ENCODE measurements at places on chromosomes 11 and 22.

- DNase-seq: no peak
These were observed 8.6 kb downstream of the PDGFD start for GRCh38 chr11:104155375-104155774.

DNA sequence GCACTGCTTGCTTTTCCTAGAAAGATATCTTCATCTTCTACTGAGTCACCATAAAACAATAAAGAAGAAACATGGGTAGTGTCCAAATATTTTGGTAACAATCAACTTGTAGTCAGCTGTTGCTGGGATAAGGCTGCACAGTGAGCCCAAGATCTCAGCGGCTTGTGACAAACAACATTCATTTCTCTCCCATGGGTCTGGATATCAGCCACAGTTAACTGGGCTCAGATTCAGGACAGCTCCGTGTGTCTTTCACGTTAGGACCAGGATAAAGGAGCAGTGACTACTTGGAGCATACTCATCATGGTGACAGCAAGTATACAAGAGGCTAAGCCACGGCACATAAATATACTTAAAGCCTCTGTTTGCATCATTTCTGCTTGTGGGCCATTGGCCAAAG, 27.9 kb upstream of the GRK3 start:
- no peak for DNase-seq

GRCh38 chr22:19992921-19993355, 23.7 kb downstream of the ARVCF start:
- no peak for DNase-seq

DNA sequence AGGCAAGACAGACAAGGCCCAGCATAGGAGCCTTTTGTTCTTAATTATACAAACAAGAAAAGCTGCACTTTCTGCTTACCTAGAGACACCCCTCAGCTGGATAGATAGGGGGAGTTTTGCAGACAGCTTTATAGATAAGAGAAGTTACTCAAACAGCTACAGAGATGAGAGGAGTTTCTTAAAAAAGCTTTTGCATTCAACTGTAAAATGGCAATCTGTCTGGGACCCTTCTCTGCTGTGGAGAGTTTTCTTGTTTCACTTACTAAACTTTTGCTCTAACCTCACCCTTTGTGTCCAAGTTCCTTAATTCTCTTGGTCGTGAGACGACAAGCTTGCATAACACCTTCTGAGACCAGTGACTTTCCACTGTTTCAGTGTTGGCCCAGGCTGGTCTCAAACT, 103.8 kb upstream of the CHORDC1 start:
- no peak for DNase-seq

- no peak for DNase-seq
These were observed 141.4 kb downstream of the FBXO7 start for GRCh38 chr22:32615874-32616564.

DNA sequence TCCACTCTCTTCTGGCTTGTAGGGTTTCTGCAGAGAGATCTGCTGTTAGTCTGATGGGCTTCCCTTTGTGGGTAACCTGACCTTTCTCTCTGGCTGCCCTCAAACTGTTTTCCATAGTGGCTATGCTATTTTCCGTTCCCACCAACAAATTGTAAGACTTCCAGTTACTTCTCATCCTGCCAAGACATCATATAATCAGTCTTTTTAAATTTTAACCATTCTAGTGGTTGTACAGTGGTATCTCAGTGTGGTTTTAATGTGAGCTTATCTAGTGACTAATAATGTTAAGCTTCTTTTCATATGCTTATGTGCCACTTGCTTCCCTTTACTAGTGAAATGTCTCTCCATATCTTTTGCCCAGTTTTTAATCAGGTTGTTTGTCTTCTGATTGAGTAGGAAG, 13.6 kb upstream of the TRIM29 start:
- DNase-seq: no peak

- DNase-seq: no peak
These were observed 19.1 kb downstream of the OR8D1 start for GRCh38 chr11:124294687-124295086.

GRCh38 chr11:61899146-61899841, 7.9 kb upstream of the FADS3 start:
- DNase-seq: peak; percentile 75

GRCh38 chr22:41844036-41844435, 11.1 kb downstream of the SREBF2 start:
- DNase-seq: no peak

DNA sequence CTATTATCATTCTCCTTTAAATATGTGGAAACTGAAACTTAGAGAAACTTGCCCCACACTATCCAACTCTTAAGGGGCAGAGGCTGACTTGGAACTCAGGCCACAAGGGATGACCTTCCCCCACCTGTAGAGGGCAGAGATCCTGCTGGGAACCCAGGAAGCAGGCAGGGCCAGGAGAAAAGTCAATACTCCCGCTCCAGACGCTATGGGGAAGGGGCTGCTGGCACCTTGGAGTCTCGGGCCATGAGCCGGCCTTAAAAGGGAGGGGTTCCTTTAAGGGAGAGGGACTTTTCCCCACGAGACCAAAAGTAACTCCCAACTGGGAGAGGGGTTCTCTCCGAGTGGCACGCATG, 620 bp upstream of the ANO5 start:
- DNase-seq: no peak

DNA sequence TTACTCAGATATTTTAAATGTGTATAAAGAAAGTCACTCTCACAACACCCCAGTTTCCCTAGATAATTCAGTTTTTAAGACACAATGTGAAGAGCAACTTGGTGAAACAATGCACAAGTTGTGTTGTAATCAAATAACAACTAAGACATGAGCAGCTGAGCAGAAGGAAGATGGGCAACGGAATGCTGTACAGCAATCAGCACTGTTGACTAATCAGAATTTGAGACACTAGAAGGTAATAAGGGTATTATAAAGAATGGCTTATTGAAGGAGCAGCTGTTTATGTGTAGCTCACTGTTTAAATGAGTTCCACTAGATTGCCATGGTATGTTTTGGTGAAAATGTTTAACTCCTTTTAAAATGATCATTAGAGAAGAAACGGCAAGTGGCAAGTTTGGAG, 60.1 kb downstream of the SOX6 start:
- no peak for DNase-seq

GRCh38 chr22:48919851-48920589, 907.7 kb downstream of the BRD1 start:
- DNase-seq: no peak

GRCh38 chr11:100445231-100445735, 241.8 kb upstream of the ARHGAP42 start:
- DNase-seq: no peak

DNA sequence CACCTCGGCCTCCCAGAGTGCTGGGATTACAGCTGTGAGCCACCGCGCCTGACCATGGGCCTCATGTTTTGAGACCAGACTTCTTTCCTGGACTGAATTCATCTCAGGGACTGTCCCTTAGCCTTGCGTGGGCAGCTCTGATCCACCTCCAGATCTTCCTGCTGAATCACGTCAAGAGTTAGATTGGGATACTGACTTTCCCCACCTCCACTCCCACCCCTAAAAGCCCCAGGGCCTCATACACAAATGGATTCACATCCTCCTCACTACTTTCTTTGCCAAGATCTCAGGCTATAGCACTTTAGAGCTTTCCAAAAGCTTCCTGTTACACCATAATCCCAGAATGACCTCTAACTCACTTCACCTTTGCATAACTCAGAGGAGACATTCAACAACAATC, 12.1 kb downstream of the CCDC87 start:
- DNase-seq: no peak

- no peak for DNase-seq
These were observed 108.8 kb downstream of the NAV2 start for GRCh38 chr11:19821412-19821875.

DNA sequence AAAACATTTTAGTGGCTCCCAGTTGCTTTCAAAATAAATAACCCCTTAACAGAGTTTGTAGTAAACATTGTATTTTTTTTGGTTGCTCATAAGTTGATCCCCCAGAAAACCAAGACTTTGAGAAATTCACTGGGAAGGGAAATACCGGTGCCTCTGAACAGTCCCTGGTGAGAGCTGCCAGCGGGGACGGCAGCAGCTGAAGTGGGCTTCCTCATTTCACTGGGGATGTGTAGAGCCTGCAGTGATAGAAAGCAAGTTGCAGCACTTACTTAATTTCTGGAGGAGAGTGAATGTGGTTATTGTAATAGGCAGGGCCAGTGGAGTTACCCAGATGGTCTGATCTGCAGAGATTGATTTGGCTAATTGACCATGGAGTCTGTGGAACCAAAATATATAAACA, 18.6 kb upstream of the MCHR1 start:
- DNase-seq: no peak

GRCh38 chr11:9982127-9982795, 311.8 kb downstream of the SBF2 start:
- DNase-seq: no peak

DNA sequence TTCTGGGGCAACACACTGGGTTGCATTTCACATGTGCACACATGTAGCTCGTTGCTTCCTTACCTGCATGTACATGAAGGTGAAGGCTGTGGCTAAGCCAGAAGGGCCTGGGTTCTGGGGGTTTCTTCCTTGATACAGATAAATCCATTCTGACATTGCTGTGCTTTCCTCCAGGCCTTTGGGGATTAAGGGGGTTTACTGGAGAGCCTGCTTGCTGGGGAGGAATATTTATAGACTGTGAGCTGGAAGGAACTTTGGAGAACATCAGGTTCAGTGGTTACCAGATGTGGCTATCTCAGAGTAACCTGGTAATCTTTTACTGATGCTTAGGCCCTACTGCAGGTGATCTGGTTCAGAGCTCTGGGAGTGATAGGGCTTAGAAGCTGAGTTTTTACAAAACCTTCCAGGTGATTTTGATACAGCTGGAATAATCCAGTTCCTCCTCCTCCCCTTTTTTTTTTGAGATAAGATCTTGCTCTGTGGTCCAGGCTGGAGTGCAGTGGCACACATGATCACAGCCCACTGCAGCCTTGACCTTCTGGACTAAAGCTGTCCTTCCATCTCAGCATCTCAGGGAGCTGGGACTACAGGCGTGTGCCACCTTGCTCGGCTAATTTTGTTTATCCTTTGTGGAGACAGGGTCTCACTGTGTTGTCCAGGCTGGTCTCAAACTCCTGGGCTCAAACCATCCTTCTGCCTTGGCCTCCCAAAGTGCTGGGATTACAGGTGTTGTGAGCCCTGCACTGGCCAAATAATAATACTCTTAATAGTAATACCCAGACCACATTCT, 19.9 kb downstream of the ACO2 start:
- no peak for DNase-seq

GRCh38 chr22:17303441-17303839, 65.8 kb upstream of the CECR2 start:
- DNase-seq: no peak

- DNase-seq: no peak
These were observed 130.9 kb upstream of the CCDC179 start for GRCh38 chr11:22991196-22991595.

GRCh38 chr11:61168800-61169199, 7.6 kb upstream of the VPS37C start:
- no peak for DNase-seq

DNA sequence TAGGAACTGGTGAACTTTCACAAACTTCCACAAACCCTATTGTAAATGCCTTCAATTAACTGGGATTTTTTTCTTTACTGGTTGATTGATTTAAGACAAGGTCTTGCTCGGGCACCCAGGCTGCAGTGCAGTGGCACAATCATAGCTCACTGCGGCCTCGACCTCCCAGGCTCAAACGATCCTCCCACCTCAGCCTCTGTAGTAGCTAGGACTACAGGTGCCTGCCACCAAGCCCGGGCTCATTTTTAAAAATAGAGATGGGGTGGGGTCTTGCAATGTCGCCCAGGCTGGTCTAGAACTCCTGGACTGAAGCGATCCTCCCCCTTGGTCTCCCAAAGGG, 35.7 kb upstream of the POLA2 start:
- DNase-seq: no peak

GRCh38 chr11:69078930-69079605, 30.3 kb downstream of the TPCN2 start:
- no peak for DNase-seq

DNA sequence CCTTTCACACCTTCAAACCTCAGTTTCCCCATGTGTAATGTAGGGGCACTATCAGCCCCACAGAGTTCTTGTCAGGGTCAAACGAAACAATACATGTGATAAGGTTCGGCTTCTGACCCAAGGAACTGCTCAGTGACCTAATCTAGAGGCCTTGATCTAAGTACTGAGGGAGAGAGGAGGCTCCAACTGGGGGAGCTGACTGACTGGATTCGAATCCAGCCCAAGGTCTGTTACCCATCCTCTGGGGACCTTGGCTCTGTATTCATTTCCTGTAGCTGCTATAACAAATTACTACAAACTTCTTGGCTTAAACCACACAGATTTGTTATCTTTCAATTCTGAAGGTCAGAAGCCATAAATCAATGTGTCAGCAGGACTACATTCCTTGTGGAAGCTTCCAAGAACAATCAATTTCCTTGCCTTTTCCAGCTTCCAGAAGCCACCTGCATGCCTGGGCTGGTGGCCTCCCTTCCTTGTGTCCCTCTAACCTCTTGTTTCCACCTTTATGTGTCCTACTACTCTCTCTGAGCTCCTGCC, 10.7 kb upstream of the ANAPC15 start:
- DNase-seq: no peak

- no peak for DNase-seq
These were observed 24.7 kb upstream of the BAIAP2L2 start for GRCh38 chr22:38135133-38135706.

GRCh38 chr11:2256951-2257700, 13.3 kb downstream of the ASCL2 start:
- no peak for DNase-seq

DNA sequence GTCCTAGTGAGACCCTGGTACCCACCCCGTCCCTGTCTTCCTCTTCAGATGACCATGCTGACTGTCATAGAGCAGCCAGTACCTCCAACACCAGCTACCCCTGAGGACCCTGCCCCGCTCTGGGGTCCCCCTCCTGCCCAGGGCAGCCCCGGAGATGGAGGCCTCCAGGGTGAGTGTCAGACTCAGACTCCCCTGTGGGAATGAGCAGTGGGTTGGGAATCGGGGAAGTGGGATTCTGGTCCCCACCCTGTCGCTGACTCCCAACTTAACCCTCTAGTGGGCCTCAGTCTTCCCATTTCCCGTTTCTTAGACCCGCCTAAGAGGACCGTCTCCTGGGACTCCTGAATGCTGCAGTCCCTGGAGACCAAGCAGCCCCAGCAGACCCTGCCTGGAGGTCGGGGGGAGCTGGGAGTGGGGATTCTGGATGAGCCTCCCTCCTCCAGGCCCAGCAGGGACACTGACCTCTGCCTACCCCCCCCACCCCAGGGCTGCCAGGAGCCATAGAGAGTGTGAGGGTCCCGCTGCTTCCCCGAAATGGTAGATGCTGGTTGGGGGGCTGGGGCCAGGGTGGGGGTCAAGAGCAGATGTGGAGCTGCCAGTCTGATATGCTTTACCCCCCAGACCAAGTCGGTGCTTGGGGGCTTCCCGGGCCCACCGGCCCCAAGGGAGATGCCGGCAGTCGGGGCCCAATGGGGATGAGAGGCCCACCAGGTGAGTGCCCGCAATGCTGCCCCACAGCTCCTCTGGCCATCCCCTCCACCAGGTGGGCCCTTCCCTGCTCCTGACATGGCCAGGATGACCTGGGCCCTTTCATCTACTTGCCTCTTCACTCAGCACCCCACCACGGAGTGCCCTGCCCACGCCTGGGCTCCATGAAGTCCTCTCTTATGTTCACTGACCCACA, 25.5 kb downstream of the EMID1 start:
- DNase-seq: no peak
